Activated CD4-positive, alpha-beta memory T cell treated with anti-CD3 and anti-CD28 coated beads, Interleukin-2, amount 10 ng/mL, durations not matched to agents 7 days and 5 days (primary cell): ENCODE measurements at places on chromosomes 1 and 21. TPM values are rescaled to one million over a fixed set of nuclear protein-coding genes. Genes with fewer than 3 reads are reported as not detected.

Gene PTGER3
- total RNA-seq: not detected

Gene UMODL1
- 0.05 TPM for total RNA-seq

Gene CRNN
- not detected for total RNA-seq

Gene AGO1
- 20.8 TPM for total RNA-seq

Gene TLR5
- total RNA-seq: 0.23 TPM

Gene GCSAML
- total RNA-seq: not detected

Gene MYBPH
- not detected for total RNA-seq

Gene KRTAP7-1
- not detected for total RNA-seq

Gene PLA2G5
- not detected for total RNA-seq

Gene RNF11
- total RNA-seq: 39.7 TPM

Gene DCST1
- not detected for total RNA-seq

Gene ZNF648
- not detected for total RNA-seq

Gene NTNG1
- total RNA-seq: not detected

Gene ERICH3
- not detected for total RNA-seq

Gene KLHDC7A
- total RNA-seq: not detected
